Fibroblast of upper back skin (primary cell): ENCODE measurements at places on chromosomes 3 and 15.

DNA sequence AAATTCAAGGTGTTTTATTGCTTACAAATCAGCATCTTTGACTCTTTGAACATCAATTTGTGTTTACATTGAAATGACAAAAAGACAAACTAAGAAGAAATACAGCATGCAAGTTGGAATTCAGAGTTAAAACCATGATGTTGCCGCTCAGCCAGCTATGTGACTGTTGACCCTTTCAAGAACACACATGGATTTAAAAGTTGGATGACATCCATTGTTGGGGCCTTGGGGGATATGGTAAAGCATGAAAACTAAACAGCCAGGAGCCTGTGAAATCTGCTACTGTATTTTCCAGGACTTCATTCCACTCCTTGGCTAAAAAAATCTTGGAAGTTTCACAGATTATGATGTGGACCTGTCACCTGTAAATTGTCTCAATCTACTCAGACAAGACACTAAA, 4.6 kb downstream of the P2RY1 start:
- DNase-seq: no peak

GRCh38 chr3:126711121-126711760, 7.2 kb downstream of the CHCHD6 start:
- DNase-seq: peak; percentile 57

DNA sequence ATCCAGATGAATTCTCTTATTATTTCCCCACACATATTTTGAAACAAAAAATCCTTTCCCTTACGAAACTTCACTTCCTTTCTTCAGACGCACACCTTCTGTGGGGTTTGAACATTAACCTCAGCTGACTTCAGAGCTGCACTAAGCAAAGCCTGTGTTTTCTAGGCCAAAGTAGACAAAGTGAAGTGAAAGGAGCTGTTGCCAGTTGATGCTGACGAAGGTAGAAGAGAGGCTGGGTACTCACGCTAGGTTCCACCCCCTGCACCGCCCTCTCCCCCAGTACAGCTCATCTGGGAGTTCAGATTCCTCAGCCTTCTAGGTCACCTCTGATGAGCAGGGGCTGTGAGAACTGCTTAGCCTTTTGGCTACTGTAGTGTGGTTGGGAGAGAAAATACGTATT, 24.1 kb downstream of the DUT start:
- peak; percentile 30 for DNase-seq

DNA sequence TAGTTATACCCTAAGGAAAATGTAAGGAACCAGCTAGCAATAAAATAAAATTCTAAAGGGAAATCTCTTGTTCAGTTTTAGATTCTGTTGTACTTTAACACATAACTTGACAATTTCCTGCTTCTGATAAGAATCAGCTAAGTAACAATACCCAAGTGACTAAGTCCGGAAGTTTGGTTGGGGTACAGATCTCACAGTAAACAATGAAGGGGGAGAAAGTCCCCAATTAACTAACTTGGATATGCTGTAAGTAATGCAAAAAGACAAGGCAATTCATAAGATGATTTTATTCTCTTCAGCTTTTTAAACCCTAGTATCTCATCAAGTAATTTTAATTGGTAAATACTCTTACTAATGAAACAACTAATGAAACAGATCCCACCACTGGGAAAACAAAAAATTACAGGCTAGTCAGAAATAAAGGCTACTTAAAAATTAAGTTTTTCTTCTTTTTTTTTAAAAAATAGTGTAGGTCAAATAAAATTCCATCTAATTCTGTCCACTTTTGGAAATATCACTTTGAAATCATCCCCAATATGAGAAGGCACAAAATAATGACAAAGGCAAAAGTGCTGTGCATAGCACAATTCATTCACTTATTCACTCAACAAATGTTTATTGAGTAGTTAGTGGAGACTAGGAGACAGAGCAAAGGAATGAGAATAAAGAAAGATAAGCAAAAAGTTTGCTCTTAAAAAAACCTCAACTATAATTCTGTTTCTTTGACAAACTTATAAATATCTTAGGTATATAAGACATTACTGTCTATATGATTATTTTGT, 37.8 kb upstream of the IL20RB start:
- DNase-seq: no peak

- DNase-seq: no peak
Observed at GRCh38 chr3:45145223-45145622, 955 bp downstream of the CDCP1 start.

- DNase-seq: no peak
Observed at GRCh38 chr3:171684221-171684620, 126.1 kb downstream of the PLD1 start.

- peak; percentile 36 for DNase-seq
Observed at GRCh38 chr3:55252921-55253320, 234.2 kb downstream of the WNT5A start.

GRCh38 chr3:186772701-186773417, 10.5 kb upstream of the EIF4A2 start:
- DNase-seq: peak; percentile 26

DNA sequence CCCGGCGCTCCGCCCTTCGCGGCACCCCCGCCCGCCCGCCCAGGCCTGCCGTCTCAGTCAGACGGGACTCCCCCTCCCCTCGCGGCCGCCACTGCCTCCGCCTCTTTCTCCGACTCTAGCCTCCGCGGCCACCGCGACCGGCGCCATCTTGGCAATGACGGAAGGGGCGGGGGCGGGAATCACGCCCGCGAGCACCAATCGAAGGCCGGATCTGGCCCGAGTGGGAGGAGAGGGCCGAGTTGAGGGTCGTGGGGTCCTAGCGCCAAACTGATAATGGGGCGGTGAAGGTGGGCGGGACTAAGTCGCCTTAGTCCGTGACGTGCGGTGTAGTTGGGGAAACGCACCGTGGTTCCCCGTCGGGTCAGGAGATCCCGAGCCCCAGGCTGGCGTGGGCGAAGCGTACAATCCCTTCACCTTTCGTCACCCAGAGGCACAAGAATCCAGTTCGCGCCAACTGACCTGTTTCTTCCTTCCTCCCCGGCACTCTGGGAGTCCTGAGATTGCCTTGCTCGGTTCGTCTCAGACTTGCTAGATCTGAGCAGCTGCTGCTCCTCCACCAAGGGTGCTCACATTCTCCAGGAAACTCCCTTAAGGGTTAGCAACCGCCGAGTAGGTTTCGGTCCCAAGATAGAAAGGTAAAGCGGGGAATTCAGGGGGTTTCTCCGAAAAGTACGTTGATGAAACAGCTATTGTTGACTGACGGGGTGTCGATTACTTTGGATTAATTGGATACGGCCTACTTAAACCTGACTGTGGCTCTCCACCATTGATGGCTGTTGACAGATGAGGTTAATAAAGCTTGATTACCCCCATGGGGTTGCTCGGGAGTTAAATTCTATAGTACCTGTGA, at the start of gene DENND4A:
Gene DENND4A (minus strand): TSS at position 156 of the 850 bp plus-strand sequence. CDS start 35,843 bp downstream, outside the sequence.
- peak; percentile 97 for DNase-seq

GRCh38 chr3:183285318-183285717, 32.3 kb downstream of the B3GNT5 start:
- no peak for DNase-seq

DNA sequence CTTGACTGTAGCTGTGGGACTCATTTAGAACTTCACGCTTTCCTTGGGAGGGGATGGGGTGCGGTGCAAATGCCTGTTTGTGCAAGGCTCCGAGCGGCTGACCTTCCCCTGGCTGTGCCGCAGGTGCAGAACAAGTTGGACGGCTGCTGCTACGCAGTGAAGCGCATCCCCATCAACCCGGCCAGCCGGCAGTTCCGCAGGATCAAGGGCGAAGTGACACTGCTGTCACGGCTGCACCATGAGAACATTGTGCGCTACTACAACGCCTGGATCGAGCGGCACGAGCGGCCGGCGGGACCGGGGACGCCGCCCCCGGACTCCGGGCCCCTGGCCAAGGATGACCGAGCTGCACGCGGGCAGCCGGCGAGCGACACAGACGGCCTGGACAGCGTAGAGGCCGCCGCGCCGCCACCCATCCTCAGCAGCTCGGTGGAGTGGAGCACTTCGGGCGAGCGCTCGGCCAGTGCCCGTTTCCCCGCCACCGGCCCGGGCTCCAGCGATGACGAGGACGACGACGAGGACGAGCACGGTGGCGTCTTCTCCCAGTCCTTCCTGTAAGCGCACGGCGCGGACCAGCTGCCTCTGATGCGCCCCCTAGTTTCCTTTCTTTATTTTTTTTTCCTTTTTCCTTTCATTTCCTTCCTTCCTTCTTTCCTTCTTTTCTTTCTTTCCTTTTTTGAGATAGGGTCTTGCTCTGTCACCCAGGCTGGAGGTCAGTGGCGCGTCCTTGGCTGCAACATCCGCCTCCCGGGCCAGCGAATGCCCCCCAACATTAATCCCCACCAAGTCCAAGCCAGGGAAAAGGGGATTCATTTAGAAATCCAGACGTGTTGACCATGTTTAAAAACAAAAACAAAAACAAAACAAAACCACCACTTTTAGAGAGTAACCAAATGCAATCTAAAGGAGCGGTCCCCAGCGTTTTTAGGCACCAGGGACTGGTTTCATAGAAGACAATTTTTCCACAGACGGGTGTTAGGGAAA, 42.7 kb downstream of the EIF2AK4 start:
- peak; percentile 57 for DNase-seq

DNA sequence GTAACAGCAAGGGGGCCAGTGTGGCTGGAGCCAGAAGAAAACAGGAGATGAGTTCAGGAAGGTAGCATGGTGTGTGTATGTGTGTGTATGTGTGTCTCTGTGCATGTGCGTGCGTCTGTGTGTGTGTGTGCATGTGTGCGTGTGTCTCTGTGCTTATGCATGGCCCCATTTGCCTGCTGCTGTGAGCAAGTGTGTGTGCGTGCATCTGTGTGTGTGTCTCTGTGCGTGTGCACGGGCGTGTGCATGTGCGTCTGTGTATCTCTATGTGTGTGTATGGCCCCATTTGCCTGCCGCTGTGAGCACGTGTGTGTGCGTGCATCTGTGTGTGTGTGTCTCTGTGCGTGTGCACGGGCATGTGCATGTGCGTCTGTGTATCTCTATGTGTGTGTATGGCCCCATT, 7.1 kb upstream of the EEFSEC start:
- no peak for DNase-seq

- DNase-seq: peak; percentile 37
Observed at GRCh38 chr3:111906656-111907055, 47.6 kb downstream of the PHLDB2 start.

DNA sequence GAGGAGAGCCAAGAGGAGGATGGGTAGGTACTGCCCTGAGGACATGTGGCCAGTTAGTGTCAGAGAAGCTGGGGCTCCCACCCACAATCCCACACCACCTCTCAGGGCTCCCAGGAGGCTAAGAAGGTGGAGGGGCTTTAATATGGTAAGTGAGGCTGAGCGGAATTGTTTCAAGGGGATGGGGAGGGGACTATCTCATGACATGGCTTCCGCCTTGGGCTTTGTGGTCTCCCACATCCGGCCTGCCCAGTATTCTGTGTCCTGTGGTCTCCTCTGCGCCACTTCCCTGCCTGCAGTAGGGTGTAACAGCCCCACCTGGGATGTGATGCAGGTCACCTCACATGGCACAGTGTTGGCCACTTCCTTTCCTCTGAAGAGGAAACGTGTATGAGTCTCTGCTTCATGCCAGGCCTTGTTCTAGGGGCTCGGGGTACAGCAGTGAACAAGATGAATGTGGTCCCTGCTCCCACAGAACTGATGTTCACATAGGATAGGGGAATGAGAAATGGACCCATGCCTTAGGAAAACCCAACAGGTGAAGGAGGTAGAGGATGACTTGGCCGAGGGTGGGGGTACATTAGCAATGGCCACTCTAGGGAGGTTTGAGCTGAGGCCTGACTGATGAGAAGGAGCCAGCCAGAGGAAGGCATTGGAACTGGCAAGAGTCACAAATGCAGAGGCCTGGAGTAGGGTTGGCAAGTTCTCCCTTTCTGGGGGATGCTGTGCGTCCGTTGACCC, 3.2 kb downstream of the NEIL1 start:
- no peak for DNase-seq

GRCh38 chr3:94887065-94887464, 824.2 kb downstream of the NSUN3 start:
- DNase-seq: no peak

- no peak for DNase-seq
Observed at GRCh38 chr3:46664188-46664970, 29.1 kb downstream of the ALS2CL start.

DNA sequence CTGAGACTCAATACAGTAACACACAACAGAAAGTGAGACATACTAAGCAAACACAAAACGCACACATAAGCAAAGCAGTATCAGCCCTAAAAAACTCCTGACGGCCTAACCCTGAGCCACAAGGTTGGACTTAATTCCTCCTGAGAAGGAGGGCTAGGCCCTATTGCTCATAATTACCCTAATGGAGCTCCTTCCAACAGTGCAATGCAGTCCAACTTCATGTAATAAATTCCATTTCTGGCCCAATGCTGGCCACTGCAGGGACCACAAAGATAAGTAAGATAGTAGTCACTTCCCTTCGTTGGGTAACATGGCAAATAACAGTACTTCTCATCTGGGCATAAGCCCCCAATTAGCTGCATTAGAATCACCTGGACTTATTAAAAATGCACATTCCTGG, 4.2 kb downstream of the VPS39 start:
- peak; percentile 5 for DNase-seq

- no peak for DNase-seq
Observed at GRCh38 chr3:50168388-50168787, 13.3 kb downstream of the SEMA3F start.

DNA sequence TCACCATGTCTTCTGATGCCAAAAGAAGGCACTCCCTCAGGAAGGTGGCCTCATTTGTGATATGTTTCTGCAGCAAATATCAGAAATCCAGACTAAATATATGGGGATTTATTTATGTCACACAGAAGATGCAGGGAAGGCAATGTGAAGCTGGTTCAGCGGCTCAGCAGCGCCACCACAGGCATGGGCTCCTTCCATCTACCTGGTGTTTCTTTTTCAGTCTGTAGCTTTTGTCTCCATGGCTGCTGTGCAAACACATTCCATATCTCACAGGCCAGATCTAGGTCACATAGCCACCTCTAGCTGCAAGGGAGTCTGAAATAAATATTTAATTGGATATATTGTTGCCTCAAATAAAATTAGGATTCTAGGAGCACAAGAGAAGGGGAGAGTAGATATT, 502.1 kb upstream of the IL12A start:
- no peak for DNase-seq

DNA sequence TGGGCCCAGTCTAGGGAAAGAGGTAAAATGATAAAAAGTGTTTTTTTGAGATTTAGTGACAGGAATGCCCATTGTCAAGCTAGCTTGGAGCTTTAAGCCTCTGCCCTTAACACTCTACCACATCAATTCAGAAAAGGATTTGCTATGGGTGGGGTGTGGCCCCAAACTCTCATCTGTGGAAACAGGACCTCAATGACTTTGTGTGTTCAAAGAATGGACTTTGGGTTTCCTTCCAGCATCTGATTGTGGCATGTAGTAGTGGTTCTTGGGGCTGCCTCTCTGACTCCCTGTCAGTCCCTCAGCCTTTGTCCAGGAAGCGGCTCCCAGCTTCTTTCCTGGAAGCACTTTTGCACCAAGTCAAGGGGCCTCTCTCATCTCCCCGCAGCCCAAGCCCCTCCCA, 56.1 kb downstream of the CCNL1 start:
- DNase-seq: no peak

DNA sequence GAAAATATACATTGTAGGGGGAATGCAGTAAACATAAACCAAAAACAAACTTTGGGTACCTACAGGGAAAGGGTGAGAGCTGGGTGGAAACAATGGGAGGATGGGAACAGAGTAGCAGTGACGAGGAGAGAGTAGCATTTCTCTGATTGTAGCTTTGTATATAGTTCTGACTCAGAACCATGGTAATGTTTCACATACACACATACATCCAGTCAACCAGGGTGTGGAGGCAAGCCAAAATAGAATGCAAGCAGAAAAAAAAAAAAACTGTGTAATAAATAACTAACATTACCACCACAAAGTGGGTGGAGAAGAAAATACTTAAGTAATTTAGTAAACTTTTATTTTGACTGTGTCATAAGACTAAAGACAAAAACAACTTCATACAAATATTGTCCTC, 27.2 kb downstream of the BCL2A1 start:
- peak; percentile 72 for DNase-seq
